ENCODE measurements at places on chromosomes 2 and 18.

DNA sequence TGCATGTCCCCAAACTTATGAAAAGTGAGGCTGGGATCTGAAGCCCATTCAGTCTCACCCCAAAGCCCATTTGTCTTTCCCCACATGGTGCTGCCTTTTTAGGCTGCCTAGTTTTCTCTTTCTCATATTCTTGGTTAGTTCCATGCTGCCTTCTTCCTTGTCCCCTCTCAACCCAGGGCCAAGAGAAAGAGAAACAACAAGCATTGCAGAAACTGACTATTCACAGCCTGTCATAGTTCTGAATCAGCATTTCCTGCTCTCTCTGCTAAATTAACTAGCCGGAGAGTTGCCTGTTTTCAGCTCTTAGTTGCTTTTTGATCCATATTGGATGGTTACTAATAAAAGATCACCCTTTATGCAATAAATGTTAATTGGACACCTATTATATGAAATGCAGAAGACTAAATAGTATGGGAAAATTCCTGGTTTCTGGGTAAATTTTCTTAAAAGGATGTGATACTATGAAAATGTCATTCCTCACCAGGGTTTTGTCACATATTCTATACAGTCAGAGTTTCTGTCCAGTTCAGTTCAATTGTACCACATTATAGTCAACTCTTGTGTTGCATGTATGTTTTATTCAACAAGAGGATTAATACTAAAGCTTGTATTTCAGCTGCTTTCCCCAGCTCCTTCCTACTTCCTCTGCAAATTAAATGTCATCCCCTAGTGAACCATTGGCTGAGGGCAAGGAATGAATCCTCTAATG lies 246.5 kb downstream of the GALR1 start:
- DNase-seq, result no peak

DNA sequence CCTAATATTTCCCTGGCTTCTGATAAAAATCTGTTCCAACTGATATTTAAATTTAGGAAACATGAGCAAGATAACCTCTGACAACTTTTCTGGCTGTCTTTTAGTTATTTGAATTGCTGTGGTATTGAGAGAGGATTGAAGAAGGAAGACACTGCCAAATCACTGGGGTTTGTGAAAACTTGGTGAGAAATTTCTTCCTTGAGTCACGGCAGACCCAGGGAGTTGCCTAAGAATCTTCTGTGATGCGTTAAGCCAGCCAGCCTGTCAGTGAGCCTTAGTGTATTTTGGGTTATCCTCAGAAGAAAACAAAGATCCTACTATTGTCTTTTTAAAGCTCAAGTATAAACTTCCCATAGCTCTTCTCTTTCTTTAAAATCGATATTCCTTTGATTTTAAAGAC lies 17.5 kb upstream of the DOK6 start:
- DNase-seq, result no peak

- DNase-seq, result no peak
These were observed 125.4 kb downstream of the TPO start for GRCh38 chr2:1538663-1539062.

DNA sequence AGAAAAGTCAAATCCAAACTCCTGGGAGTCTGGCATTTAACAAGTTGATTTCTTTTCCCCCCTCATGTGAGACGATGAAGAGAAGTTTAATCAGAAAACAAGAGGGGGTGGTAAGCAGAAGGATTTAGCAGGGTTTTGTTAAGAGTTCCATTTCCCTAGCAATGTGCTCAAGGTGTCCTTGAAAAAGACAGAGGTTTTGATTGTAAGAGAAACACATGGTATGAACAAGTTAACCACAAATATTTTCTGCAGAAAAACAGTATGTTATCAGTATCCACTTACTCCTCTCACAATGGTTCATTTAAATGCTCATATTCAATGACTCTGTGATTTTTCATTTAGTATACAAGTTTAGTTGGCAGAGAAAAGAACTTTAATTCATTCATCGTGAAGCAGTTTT lies 26.8 kb downstream of the LAMA1 start:
- no peak for DNase-seq

DNA sequence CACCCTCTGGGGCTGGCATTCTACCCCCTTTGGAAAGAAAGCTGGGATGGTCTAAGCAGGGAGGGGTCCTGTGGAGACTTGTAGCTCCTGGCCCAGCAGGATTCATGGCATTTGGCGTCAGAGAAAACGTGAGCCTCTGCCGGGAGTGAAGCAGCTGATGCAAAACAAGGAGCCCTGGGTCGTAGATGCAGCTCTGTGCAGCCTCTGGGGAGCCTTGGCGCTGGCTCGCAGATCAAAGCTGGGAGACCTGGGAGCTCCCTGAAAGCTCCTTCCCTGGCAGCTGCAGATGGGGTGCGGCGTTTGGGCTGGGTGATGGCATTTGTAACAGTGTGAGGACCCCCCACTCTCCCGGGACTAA lies 148.3 kb downstream of the KLHL29 start:
- no peak for DNase-seq

GRCh38 chr2:72924353-72925240 lies 7.3 kb downstream of the EMX1 start:
- no peak for DNase-seq

DNA sequence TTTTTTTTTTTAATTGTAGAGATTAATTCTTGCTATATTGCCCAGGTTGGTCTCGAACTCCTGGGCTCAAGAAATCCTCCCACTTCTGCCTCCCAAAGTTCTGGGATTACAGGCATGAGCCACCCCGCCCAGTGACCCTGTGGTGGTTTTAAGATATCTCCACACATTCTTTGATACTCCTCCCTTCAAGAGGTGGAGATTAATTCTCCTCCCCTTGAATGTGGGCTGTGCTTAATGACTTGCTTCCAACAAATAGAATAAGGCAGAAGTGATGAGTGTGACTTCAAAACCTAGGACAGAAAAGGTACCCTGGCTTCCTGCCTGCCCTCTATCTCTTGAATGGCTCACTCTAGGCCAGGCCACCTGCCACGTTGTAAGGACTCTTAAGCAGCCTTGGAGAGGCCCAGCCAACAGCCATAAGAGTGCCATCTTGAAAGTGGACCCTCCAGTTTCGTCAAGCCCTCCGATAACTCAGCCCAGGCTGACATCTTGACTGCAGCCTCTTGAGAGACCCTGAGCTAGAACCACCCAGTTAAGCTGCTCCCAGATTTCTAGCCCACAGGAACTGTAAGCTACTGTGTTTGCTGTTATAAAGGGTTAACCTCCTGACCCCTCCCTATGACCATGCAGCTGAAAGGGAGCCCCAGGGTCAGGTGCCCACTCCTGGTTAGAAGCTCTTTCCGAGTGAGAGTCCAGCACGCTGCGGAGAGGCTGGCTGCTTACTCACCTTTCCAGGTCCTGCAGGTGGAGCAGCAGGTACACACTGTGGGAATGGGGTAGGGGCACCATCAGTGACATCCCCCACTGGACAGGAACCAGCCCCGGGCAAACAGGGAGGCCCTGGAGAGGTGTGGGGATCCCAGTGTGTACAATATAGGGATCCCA lies 27.6 kb downstream of the MRPL35 start:
- no peak for DNase-seq

- DNase-seq, result no peak
These were observed 379.0 kb downstream of the ZEB2 start for GRCh38 chr2:144140891-144141290.

DNA sequence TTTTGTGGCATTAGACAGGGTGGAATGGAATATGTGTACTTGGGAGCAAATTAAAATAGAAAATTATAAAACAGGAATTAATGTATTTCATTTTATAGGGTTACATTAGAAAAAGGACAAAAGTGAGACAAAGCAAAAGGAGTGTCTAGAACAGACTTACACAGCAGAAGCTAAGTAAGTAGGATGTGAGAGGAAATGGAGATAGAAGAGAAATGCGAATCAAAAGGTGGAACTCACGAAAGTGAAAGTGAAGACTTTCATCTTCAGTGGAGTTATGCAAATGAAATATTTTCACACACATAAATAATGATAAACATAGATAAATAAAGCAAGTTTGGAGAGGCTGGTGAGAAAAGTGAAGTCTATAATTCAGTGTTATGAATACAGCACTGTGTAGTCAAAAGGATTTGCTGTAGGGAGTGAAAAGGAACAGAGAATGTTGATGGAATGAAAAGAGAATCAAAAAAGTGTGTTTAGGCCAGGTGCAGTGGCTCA lies 94.8 kb downstream of the DLGAP1 start:
- DNase-seq, result no peak

DNA sequence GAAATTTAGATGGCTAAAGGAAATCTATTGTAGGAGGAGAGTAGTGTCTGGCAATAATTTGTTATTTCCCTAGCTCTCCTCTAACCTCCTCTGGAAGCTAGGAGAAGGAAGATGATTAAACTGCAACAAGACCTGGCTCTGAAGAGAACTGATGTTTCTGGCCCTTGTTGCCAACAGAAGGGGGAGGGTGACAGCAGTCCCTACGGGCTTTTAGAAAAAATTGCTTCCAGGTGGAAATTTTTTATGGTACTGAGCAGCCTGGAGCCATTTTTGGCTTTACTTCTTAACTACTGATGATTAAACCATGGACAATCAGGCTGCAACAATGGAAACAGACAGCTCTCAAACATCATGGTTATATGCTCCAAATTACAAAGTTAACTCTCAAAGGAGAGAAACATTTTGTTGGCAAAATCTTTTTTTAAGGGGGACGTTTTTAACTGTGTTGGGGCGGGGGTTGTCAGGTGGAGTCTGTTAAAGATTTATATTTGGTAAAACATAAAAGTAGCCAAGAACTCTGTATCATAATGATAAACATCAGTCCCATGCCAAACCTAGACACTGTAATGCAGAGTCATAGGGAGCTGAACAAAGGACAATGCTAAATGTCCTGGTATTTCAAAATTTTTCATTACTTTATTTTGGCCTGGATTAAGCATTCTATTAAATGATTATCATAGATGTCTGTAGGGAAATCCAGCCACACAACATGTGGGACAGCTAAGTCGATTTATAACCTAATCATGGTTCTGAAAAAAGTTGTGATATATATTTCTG lies 70.0 kb downstream of the EXOC6B start:
- DNase-seq, result no peak

GRCh38 chr2:103738108-103738507 lies 976.3 kb downstream of the TMEM182 start:
- DNase-seq, result no peak

DNA sequence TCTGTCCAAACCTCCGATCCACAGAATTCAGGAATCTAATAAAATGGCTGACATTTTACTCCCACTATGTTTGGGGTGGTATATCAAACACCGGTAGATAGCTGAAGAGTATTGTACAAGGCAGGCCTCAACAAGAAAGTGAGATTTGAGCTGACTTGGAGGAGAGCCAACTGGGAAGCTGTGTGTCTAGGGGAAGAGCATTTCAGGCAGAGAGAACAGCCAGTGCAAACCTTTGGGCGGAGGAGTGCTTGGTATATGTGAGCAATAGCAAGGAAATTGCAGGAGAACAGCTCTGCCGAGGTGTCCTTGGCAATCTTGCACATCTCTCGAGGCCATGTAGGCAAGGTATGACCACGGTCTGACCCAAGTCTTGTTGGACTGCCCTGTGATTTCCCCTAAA lies 1.8 kb upstream of the MERTK start:
- DNase-seq, result no peak

DNA sequence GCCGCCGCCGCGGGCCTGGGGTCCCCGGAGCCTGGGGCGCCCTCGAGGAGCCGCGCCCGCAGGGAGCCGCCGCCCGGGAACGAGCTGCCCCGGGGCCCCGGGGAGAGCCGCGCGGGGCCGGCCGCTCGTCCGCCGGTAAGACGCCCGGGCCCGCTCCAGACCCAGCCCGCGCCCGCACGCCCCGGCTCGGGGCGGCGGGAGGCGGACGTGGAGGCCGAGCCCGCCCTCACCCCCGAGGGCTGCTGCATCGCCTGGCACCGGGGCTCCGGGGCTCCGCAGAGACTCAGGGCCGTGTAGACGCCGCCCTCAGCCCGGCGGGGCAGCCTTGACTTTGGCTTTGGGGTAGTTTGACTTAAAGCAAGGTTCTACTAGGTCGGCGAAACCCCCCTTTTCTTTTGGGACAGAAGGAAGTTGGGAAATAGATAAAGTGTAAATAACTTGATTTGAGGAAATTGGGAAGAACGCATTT lies 335 bp downstream of the ERFE start:
- DNase-seq, result peak; percentile 43

- DNase-seq, result no peak
These were observed 1.3 kb downstream of the IGFBP2 start for GRCh38 chr2:216634370-216635148.

DNA sequence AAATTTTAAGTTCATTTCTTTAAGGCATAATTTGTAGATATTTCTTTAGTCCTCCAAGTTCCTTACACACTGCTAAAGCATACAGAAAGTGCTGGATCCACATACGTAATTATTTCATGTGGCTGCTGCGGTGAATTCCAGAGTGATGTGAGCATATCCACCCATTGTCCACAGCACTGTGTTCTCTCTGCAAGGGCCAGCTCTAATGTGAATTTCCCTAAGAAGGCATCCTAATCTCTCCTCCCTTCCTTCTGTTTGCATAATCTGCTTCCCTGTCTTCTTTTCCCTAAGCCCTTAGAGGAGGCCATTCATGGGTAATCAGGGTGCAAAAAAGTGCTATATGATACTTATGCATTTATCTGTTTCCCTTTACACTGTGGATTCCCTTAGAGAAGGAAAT lies 57.2 kb downstream of the COBLL1 start:
- no peak for DNase-seq

DNA sequence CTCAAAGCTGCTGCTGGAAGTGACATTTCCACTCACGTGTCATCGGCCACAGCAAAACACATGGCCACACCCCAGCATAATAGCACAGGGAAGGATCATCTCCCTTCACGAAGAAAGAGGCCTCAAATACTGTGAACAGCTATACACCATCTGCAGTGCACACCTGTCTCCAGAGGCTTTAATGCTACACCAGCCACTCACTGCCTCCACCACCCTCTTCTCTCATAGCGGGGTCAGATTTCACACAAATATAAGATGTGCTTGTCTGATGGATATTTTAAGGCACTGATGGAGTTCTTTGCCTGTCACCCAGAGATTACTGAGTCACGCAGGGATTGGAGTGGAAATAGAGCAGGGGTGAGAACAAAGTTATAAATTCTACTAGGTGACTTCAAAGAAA lies 374.0 kb downstream of the ZNF516 start:
- DNase-seq, result no peak

GRCh38 chr2:51013079-51013932 lies 18.6 kb downstream of the NRXN1 start:
- no peak for DNase-seq

GRCh38 chr2:100397976-100398375 lies 19.5 kb downstream of the CHST10 start:
- DNase-seq, result no peak

DNA sequence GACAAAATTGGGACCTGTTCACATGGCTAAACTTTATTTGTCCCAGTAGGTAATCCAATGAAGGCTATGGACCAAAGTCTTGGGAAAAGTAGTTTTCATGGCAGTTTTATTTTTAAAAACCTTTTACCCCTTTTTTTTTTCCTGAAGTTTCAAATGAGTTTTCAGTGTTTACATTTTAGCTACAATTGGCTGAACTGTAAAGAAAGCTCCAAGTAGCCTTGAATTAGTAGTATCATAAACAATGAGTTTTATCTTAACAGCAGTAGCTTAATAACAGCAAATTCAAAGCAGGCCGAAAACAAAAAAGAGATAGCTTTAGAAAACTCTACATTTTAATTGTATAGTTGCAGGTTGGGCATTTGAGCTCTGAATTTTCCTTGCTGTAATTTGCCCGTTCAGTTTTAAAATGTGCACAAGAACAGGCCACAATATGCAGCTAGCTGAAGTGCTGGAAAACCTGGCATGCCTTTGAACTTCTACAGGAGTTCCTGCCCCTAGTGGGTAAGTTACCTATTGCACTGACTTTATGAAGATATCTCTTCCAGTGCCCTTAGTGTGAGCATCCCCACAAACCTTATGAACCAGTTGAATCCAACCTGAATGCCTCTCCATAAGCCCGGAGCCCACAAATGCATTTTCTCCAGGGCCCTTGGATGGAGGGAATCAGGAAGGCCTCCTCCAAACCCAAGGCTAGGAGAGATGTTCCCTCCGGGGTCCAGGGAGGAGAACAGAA lies 106.7 kb downstream of the XRCC5 start:
- no peak for DNase-seq
